H9 (cell line): ENCODE measurements at places on chromosomes 1 and 21. TPM values are rescaled to one million over a fixed set of nuclear protein-coding genes. Genes with fewer than 3 reads are reported as not detected.
A peak's percentile ranks its signal among the peaks of the same experiment; 100 is the strongest.

The AVPR1B gene
- total RNA-seq, result 0.09 TPM in 1 of 2 replicates, not detected in the other

The SLFNL1 gene
- total RNA-seq, result 0.11 TPM in 1 of 2 replicates, not detected in the other

The SPRR2B gene
- total RNA-seq, result not detected in 2 replicates

DNA sequence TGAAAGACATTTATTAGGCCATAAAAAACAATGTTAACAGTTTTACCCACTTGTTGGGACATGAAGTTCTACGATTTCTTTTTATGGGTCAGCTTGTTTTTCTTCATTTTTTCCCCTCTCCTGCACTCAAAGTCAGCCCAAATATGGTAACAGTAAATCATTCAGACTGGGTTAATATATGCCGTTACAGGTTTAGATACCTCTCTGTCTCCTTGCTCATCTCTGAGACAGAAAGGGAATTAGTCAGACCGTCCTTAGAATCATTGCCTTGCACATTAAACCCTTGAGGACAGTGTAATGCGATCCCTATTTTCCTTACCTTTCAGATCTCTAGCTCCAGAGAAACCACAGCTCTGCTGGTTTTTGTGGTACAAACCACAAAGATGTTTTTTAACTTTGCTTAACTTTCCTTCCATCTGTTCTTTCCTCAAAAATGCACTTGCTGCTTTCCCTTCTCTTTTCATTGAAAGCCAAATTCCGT, 613.3 kb downstream of the PLPP3 start:
- H3K27me3 ChIP-seq, result no peaks in the 10 kb centered on the region
- H3K36me3 ChIP-seq, result no peaks in the 10 kb centered on the region
- H3K4me3 ChIP-seq, result no peak overlapping the region

DNA sequence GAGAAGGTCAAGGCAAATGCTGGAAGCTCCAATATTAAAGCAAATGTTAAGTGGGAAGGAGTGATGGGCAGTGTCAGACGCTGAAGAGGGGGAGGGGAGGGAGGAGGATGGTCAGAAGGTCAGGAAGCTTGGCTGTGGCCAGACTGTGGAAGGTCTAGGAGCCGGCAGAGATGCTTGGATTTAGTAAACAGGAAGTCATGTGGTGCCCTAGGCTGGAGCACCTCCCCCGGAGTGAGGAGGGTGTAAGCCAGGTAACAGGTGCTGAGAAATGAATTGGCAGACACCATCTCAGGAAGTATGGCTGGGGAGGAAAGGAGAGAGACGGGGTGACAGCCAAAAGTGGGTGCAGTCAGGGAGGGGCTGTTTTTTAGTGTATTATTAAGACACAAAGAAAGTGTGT, 17.7 kb downstream of the CSMD2 start:
- peaks cover 9% of the 10 kb centered on the region; the same call in 1 of the 2 replicates for H3K4me1 ChIP-seq
- no peaks in the 10 kb centered on the region for H3K27me3 ChIP-seq
- 0 out of 2 replicates have a peak, but pooled peaks cover 2% of the 10 kb centered on the region for H3K36me3 ChIP-seq
- peak; percentile 37 for DNase-seq

The FCER1A gene
- not detected in 2 replicates for total RNA-seq

DNA sequence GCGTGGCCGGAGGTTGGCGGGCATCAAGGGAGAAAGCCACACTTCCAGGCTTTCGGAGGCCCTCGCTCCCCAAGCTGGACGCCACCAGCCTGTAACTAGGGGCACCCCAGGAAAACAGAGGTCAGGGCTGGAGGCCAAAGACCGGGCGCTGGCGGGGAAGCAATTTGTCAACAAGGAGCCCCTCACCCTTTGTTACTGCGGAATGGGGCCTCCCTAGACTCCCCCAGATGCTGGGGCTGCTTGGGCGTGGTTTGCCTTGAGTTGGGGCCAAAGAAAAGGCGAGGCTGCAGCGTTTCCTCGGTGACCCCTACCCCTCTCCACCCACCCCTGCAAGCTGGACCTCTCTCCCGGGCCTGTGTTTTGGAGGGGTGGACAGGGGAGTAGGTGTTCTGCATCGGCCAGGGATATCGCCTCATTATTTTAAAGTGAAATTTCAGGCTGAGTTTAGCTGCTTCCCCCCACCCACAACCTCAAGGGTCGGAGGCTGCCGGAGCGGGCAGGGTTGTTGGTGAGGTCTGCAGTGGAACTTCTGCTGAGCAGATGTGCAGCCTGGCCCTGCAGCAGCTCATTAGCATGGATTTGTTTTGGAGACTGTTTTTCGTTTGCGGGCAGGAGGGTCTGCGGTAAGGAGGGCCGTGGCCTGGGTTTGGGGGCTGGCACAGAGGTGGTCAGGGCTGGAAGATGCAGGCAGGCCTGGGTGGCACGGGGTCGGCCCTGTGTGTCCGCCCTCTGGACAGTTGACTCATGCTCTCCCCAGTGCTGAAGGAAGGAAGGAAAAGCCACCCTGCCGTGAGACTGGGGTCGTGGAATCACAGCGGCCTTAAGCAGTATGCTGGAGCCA, 1.5 kb downstream of the NBL1 start:
- H3K4me3 ChIP-seq, result peak overlapping the region; percentile 97
- no peaks in the 10 kb centered on the region; the same call in 1 of the 2 replicates for H3K4me1 ChIP-seq
- no peak overlapping the region for H3K27ac ChIP-seq
- peaks cover 17% of the 10 kb centered on the region; the same call in 1 of the 2 replicates for H3K27me3 ChIP-seq
- H3K36me3 ChIP-seq, result no peaks in the 10 kb centered on the region
- DNase-seq, result no peak

GRCh38 chr1:24069817-24070216, 42.1 kb downstream of the MYOM3 start:
- H3K27me3 ChIP-seq, result no peaks in the 10 kb centered on the region
- H3K36me3 ChIP-seq, result no peaks in the 10 kb centered on the region
- peaks cover 4% of the 10 kb centered on the region; the same call in 1 of the 2 replicates for H3K4me1 ChIP-seq
- DNase-seq, result no peak
- H3K4me3 ChIP-seq, result no peak overlapping the region

The TESK2 gene
- total RNA-seq, result 6.2 and 7.2 TPM in 2 replicates

DNA sequence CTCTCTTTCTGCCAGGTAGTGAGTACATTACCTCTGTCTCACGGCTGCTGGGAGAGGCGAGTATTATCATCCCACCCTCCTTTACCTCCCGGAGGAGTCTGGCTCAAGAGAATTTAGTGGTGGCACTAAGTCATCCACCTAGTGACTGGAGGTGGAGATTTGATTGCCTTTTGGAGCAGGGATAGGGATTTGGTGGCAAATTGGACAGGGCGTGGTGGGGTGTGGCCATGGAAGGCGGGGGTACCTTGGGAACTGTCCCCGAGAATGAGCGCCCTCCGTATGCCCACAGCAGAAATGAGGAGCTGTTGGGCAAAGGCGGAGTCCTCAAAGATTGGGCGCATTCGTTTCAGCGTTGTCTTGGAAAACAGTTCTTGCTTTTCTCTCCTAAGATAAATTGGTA, 32.1 kb upstream of the HMGN1 start:
- DNase-seq, result no peak
- H3K4me1 ChIP-seq, result 0 out of 2 replicates have a peak, but pooled peaks cover 2% of the 10 kb centered on the region
- H3K27me3 ChIP-seq, result no peaks in the 10 kb centered on the region
